ENCODE measurements at places on chromosomes 11 and 22. TPM values are rescaled to one million over a fixed set of nuclear protein-coding genes. Genes with fewer than 3 reads are reported as not detected.

DNA sequence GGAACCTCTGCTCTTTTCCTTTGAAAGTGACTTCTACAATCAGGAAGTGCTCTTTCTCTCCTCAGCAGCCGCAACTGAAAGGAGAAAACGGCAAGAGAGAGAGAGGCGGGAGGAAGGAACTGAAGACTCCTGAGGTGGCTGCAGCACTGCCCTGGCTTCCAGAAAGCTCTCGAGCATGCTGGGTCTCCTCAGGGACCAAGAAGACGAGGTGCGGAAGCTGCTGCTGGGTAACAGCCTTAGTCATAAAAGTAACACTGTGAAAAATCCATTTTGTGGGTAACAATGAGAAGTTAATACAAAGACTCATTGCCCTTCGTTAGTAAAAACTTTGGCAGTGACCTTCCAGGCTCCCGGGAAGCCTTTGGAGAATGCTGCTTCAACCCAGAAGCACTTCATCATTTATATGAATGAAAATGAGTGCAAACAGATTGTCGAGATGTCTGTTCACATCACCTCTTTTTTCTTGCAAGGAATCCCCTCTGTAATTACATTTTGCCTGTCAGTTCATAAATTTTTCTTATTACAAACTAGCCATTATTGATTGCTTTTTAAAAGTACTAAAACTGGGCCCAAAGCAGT, 473.4 kb downstream of the SOX6 start:
- H3K4me3 ChIP-seq = no peak overlapping the region
- no peaks in the 10 kb centered on the region for H3K27me3 ChIP-seq
- no peak overlapping the region for H3K27ac ChIP-seq
- H3K36me3 ChIP-seq = no peaks in the 10 kb centered on the region
- DNase-seq = no peak

- DNase-seq = no peak
- H3K27me3 ChIP-seq = no peaks in the 10 kb centered on the region
- H3K4me3 ChIP-seq = no peak overlapping the region
- H3K36me3 ChIP-seq = no peaks in the 10 kb centered on the region
- no peaks in the 10 kb centered on the region for H3K4me1 ChIP-seq
- H3K27ac ChIP-seq = no peak overlapping the region
Observed at GRCh38 chr11:79637219-79637618, 196.4 kb upstream of the TENM4 start.

DNA sequence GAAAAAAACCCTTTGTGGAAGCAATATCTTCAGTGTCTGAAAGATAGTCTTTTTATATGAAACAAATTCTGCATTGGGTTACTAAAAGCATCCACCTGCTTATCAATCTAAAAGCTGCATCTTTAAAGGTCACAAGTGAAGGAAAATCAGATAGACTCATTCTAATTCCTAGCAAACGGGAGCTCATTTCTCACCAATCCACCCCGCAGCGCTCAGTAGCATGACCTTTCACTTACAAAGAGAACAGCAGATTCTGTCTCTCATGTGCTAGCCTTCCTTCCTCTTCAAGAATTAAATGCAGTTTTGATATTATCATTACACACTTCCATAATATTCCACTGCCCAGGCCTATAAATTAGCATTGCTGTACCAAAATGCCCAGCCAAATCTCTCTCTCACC, 212.9 kb downstream of the CADM1 start:
- no peaks in the 10 kb centered on the region for H3K36me3 ChIP-seq
- no peak overlapping the region for H3K27ac ChIP-seq
- no peak overlapping the region for H3K4me3 ChIP-seq
- no peak for DNase-seq
- no peaks in the 10 kb centered on the region for H3K4me1 ChIP-seq

Gene WEE1
- 4.6 TPM for polyA plus RNA-seq
